ENCODE measurements at places on chromosomes 3 and 15. TPM values are rescaled to one million over a fixed set of nuclear protein-coding genes. Genes with fewer than 3 reads are reported as not detected.

Gene GOLGA8H
- total RNA-seq = 0.14 TPM

Gene ZNF620
- 0.85 TPM for total RNA-seq

Gene C3orf85
- not detected for total RNA-seq

Gene DAPK2
- 1.5 TPM for total RNA-seq

Gene CPNE9
- not detected for total RNA-seq

Gene ANKDD1A
- total RNA-seq = 3.3 TPM

Gene TM4SF18
- total RNA-seq = 0.92 TPM

Gene MESP2
- 0.57 TPM for total RNA-seq

Gene CASR
- total RNA-seq = not detected

Gene GRAMD1C
- 1.3 TPM for total RNA-seq

Gene CACNA1D
- total RNA-seq = 0.14 TPM

Gene SHC4
- total RNA-seq = 1.8 TPM

Gene FOXB1
- not detected for total RNA-seq

Gene SPINT1
- total RNA-seq = 0.18 TPM

Gene DPPA2
- total RNA-seq = not detected

Gene SLC38A3
- not detected for total RNA-seq

Gene TRPM1
- not detected for total RNA-seq

Gene CADM2
- total RNA-seq = not detected

Gene LAMB2
- 458 TPM for total RNA-seq

Gene RGMA
- 0.46 TPM for total RNA-seq

Gene TRH
- total RNA-seq = not detected

Gene PIERCE2
- total RNA-seq = 1.8 TPM

Gene ISLR
- 157 TPM for total RNA-seq

Gene MKRN2OS
- not detected for total RNA-seq

Gene SLC2A2
- 0.09 TPM for total RNA-seq

Gene TMCO5A
- not detected for total RNA-seq

Gene SPG11
- total RNA-seq = 78.7 TPM

Gene CLDN16
- total RNA-seq = under 0.01 TPM

Gene RTP1
- not detected for total RNA-seq

Gene PRR20G
- total RNA-seq = not detected

Gene ITIH1
- 0.18 TPM for total RNA-seq

Gene CHRM5
- under 0.01 TPM for total RNA-seq

Gene FRG2C
- total RNA-seq = not detected

Gene SLC28A1
- total RNA-seq = not detected

Gene FGF7
- 976 TPM for total RNA-seq

Gene PDZRN3
- 77.3 TPM for total RNA-seq

Gene WNT5A
- 4.4 TPM for total RNA-seq

Gene BOC
- 8.7 TPM for total RNA-seq

Gene PRSS50
- not detected for total RNA-seq
